HEK293T (cell line): ENCODE measurements at places on chromosomes 3 and 15.

DNA sequence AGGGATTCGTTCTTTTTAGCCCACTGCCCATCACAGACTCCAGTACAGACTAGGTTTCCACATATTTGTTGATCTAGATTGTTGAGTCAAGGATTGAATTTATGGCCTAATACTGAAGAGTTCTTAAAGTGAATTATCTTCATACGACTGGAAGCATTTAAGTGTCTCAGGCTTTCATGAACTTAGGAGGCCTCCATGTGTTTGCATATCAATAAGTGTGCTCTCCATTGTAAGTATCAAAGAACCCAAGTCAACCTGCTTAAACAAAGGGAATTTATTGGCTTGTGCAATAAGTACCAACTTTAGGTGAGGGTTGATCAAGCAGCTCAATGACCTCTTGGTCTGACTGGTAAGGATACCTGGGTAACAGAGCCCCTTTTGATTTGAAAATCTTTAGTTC is 382.1 kb downstream of the PDCD6IP start:
- no peak for DNase-seq

DNA sequence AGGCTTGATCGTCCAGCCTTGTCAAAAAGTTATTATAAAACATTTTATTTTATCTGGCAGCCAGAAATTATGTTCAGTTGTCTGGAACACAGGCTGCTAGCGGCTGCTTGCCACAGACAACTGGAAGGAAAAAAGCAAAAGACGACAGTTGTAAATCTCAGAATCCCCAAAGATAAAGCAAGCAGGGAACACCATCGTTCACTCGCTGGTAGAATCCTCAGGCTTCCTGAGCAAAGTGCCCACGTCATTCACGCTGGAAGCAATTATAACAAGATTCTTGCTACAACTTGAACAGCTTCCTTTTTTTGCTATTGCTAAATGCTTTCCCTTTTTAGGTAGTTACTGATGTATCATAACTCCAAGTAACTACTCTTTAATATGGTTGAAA is 33.6 kb downstream of the ADAMTS17 start:
- DNase-seq = no peak

- DNase-seq = peak; percentile 100
These were observed at the start of gene PPCDC for GRCh38 chr15:75023181-75023871. PPCDC (plus strand) TSS chr15:75023590; CDS start chr15:75028319, 4,729 bp downstream.

DNA sequence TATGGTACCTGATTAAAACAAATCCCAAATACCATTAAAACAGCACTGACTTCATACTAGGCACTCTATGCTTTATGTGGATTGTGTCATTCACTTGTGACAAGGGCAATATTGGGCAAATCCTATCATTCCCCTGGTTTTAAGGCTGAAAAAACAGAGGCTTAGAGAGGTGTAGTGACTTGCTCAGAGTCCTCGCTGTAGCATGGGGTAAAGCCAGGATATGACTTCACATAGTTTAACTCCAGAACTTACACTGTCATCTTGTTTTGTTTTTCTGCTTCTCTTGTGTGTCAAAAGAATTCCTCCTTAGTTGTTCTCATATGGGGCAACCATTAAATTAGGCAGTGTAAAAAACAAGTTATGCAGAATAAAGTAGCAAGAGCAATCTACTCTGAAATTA is 40.3 kb upstream of the ICE2 start:
- no peak for DNase-seq

DNA sequence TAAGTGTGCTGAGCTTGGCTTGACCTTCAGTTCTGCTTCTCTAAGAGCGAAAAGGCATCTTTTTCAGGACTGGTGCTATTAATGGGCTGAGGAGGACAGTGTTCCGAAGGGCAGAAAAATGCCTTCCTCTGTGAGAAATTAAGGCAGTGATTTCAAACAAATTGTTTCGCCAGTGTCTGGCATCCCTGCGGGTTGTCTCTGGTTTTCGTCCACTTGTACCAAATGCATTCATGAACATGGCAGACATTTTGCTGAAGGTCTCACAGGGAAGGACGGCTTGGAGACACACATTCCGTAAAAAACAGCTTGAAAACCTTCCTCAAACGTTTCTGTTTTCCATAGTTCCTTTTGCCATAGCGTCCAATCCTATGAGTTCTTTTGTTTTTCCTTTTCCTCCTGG is 57.1 kb downstream of the CEMIP start:
- DNase-seq = no peak
